ENCODE measurements at places on chromosomes 12 and 14. TPM values are rescaled to one million over a fixed set of nuclear protein-coding genes. Genes with fewer than 3 reads are reported as not detected.

The DEPDC4 gene
- 0.82 TPM for total RNA-seq

The MIP gene
- 0.10 TPM for total RNA-seq

The CBLN3 gene
- total RNA-seq = 1.5 TPM

The SLC8A3 gene
- 0.13 TPM for total RNA-seq

The CFAP54 gene
- total RNA-seq = 2.5 TPM

The PTPN6 gene
- 22.1 TPM for total RNA-seq

The UBR7 gene
- total RNA-seq = 35.8 TPM
